GOT3 (cell line): ENCODE measurements at places on chromosomes 4 and X.

- DNase-seq, result no peak
These were observed 2326.8 kb upstream of the AGA start for GRCh38 chr4:179768996-179769395.

- no peak for DNase-seq
These were observed 37.7 kb upstream of the UGT2B7 start for GRCh38 chr4:69058410-69059059.

- no peak for DNase-seq
These were observed 87.4 kb upstream of the ETNPPL start for GRCh38 chr4:108850219-108850649.

GRCh38 chr4:17093481-17093880, 195.0 kb upstream of the LDB2 start:
- no peak for DNase-seq
